ENCODE measurements at places on chromosomes 2 and 18.
A peak's percentile ranks its signal among the peaks of the same experiment; 100 is the strongest.

GRCh38 chr2:234835738-234836137 lies 116.1 kb upstream of the SH3BP4 start:
- no peak for DNase-seq

DNA sequence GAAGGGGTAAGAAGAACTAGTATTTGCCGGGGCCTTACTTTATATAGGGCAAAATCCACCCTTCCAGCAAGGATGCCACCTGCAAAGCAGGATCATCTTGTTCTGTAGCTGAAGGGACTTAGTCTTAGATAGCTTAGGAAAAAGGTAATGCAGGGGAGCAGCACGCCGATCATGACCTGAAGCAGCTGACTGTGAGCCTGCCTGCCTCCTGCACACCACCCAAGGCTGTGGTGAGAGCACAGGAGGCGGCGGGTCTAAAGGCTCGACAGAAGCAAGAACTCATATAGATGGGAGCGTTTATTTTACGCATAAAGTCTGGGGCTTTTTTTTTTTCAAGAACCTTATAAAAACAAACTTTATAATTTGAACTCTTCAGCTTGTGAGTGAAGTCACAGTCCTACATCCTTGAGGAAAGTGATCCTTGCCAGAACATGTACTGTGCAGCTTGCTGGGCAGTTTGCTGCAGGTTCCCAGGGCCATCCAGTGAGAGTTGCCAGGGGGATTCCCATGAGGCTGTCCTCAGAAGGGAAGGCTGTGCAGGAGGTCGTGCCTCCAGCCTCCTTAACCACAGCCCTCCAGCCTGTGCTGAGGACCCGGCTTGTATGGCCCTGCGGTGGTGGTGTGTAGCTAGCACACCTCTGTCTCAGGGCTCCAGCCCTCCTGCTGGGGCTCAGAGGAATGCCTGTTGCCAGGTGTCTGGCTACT lies 92.1 kb downstream of the RNF144A start:
- no peak for DNase-seq

DNA sequence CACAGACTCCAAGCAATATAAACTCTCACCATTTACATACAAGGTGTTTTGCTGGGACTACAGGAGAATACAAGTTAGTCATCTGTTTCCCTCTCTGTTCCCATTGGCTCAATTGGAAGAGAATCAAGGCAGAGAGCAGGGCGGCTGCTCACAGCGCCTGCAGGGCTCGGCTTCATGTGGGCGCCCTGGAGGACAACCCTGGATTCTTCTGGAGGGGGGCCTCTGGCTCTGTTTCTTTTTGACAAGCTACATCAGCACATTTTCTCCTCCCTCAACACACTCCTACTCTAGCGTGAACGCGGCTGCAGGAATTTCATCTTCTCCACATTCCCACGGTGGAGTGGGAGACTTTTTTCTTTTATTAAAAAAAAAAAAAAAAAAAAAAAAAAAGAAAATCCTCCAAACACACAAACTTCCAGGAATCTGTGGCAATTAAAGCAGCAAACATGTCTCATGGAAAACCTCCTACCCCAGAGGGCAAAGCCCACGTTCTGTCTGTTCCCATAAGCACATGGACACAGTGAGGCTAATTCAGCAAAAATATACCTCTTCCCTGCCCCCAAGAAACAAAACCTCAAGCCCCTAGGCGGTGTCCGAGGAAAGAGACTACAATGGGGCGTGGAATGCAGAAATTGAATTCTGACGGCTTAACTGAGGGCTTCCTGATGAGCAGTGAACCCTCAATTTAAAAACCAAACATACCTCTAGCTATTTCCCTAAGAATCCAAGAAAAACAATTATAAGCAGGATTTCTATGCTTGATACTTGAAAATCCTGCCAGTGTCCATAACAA lies 50.6 kb downstream of the PARD6G start:
- peak; percentile 20 for DNase-seq

DNA sequence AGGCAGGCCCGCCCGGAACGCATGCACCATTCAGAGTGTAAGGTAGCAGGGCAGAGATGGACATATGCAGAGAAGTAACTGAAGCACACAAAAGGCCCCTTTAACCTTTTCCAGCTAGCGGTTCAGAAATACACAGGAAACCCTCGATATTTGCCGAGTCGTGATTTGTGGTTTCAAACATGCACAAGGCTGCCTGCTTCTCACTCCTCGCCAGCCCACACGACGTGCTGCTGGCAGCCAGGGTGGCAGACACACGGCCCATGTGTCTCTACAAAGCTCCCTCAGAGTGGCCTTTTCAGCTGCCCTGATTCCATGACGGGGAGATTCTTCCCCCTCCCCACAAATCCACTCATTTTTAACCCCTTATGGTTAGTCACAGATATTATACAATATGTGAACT lies 23.6 kb downstream of the ZBTB7C start:
- no peak for DNase-seq

DNA sequence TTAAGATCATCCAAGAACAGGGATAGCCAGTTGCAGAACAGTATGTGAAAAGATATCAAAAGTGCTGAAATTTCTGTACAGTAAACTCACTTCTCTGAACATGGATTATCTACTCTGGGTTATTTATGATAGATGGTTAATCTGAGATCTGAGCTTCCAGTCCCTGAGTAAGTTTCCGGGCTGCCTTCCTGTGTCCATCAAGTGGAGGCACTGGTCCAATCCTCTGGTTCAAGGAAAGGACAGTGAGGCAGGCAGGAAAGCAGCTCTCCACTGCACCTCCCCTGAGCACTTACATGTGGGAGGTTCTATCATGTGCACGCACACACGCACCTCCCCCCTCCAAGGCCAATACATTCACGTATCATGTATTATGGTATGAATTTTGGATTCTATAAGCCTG lies 32.5 kb downstream of the GPR45 start:
- DNase-seq: no peak

DNA sequence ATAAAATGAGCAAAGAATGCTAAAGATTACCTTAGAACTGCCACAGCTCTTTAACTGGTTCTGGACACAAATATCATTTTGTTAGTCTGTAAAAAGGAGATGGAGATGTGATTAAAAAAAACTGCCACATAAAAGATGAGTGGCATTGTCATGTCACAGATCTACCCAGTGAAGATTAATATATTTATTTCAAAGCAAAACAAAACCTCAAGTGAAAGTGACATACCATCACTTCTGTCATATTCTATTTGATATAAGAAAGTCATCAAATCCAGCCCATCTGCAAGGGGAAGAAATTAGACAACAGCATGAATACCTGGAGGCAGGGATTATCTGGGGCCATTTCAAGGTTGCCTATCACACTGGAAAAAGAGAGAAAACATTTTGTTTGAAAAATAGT lies 417.6 kb upstream of the LRRTM4 start:
- DNase-seq: no peak

GRCh38 chr2:231183851-231184250 lies 14.6 kb upstream of the ARMC9 start:
- DNase-seq: no peak

- DNase-seq: peak; percentile 6
Measured at GRCh38 chr18:11259469-11260150, 110.2 kb upstream of the PIEZO2 start.

DNA sequence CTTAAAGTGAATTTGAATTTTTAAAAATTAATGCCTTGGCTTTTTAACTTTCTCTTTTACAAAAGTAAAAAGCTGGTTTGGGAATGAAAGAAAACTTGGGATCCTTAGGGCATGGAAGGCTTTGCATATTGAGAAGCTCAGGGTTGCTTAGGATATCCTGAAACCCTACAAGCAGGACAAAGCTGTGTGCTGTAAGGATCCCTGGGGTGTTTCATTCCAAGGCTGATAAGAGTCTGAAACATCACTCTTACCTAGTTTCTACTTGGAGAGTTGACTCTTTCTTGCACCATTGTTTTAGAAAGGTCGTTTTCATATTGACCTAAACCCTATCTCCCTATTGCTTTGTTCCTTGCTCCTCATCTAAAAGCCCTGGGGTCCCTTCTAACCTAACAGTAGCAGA lies 325.9 kb upstream of the NT5C1B start:
- DNase-seq: no peak

GRCh38 chr2:233443511-233444183 lies 89.4 kb downstream of the DGKD start:
- DNase-seq: peak; percentile 77

DNA sequence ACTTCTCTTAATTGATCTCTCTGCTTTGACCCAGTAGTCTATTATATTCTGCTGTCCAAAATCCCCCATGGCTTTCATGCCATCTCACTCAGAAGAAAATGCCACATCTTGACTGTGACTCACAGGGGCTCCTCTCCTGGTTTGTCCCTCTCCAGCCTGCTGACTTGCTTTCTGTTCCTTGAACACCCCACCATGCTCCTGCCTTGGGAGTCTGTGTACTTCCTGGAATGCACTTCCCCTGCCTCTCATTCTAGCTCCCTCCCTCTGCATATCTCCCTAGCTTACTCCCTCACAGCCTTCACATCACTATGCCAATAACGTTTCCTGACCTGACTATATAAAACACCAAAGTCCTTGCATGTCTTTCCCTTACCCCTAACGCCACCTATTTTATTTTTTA lies 167.2 kb downstream of the TRIB2 start:
- DNase-seq: peak; percentile 29

DNA sequence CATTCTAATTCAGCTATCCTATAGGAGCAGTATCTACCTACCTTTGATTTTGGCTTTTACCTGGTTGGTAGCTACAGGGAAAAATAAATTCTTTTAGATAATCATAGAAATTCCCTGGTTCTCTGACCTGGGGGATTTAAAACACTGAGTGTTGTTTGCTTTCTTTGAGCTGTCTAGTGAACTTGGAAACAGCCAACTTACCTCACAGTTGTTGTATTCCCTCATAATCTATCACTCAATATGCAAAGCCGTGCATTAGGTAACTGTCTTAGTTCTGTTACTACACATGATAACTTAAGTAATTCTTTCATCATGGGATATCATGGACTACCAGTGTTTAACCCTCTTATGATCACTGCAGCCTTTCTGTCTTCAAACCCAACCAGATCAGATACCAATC lies 127.8 kb downstream of the TTC27 start:
- DNase-seq: no peak

- no peak for DNase-seq
Measured at GRCh38 chr18:156514-157230, 1.7 kb upstream of the USP14 start.

DNA sequence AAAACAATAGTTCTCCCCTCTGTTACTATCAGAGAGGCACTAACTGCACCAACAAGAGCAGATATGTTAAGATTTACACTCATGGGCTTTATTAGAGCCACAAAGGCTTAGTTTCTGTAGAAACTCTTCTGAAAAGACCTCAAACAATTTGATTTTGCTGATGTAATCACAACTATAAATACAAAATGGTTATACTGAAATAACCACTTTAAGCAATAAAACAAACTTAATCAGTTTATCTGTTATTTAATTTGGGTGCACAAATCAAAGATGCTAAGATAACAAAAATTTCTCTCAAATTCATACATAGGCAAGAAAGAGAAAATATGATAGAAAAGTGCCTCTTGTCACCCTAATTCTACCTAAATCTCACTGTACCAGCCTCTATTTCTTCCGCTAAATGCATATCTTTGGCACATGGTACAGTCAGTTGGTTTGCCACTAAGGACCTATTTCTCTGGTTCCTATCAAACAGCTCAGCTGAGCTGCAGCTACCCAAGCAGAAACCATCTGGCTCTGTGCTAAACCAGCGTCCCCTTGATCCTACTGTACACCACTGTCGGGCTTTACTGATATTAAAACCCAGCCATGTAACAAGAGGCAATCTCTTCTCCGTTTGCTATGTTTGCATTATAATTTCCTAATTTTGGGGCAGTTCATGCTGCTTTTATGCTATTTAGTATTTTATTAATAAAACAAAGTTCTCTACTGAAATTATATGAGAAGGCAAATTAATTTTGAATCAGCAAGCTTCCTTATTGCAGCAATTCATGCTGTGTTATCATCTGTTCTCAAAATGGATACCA lies 60.1 kb downstream of the CWC22 start:
- DNase-seq: no peak

GRCh38 chr2:234911271-234911670 lies 40.5 kb upstream of the SH3BP4 start:
- DNase-seq: peak; percentile 76

DNA sequence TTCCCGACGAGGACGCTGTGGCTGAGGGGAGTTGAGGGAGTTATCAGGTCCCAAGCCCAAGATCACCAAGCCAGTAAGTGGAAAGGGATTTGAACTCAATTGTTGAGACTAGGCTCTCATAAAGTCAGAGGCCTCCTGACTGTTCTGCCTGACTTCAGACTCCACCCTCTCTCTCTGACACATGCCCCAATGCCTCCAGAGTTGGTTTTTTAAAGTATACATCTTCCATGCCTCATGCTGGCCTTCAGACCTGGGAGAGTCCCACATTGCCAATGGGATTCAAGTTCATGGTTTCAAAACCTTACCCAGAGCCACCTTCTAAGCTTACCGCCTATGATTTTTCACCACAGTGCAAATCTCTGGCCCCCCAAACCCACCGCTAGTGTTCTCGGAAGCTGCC lies 100.8 kb downstream of the RTN4 start:
- no peak for DNase-seq

DNA sequence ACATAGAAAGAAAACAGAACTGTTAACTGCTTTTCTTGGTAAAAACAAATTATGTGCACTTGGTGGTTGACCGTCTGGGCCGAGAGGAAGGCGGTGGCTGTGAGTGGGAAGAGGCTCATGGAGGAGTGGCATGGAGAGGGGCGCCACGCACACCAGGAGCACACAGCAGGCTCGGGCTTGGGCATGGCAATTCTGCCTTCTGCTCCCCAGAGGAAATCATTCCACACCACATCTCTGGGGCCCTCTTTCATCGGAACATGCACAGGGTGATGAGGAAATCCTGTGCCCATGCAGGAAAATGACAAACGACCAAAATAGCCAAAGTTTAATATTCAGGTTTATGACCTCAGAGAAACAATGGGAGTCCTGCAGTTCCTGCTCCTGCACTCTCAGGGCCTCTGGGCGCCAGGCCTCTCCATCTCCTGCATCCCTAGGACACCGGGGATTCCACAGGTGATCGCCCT lies 26.4 kb downstream of the WDFY1 start:
- no peak for DNase-seq

All from AG10803 (cell line).